Stimulated activated CD8-positive, alpha-beta memory T cell treated with anti-CD3 and anti-CD28 coated beads, Interleukin-12 subunit alpha, Interleukin-12 subunit beta, amount 100 ng/mL, for 1 hour (primary cell): ENCODE measurements at places on chromosomes 3 and 15.

DNA sequence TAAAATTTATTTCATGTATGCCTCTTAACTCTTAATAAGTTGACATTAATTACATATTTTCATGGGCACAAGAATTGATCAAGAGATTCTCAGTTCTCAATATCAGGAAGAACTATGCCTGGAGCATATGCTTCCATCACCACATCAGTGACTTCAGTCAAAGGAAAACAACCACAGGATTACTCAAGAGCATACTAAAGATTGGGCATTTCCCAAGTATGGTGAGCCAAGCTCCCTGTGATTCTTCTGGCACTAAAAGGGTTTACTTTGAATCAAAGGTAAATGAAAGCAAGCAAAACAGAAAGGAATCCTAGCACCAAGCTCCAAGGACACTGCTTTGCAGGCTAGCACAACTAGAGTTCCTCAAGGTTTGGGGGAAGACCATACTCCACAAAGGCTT is 44.6 kb downstream of the FMN1 start:
- DNase-seq = no peak

GRCh38 chr3:87855616-87856015 is 203.2 kb downstream of the CGGBP1 start:
- DNase-seq = no peak

DNA sequence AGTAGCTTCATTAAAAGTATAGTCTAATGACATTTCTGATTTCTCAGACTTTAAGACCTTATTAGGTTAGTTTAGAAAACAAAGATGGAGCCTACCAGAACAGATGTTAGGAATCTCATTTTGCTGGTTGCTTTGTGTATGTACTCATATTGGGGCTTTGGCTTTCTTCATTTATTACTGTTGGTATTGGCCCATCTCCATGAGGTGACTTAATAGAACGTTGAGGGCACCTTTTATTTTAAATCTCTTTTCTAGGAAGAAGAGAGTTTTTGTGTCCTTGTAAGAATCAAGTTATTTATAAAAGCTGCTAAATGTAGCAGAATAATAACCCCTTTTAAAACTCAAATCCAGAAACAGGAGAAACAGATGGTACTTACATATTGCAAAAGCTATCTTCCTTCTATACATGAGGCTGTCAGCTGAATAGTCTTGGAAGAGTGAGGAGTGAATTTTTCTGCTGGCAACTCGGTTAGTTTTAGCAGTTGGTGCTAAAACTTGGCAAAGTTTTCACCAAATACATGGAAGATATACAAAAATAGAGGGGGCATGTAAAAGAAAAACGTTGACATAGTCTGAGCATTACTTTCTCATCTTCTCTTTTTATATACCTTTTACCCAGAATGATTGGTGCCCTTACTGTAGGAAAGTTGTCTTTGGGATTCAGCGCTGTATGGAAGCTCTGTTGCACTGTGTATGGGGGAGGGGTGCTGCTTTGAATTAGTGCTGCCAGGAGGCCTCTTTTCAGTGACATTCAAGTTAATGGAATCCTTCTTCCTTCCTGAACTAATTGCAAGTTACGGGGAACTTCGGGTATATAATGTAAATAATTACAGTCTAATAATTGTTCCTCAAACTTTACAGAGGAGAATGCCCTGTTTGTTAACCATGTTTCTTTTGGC is 35.8 kb downstream of the CTNNB1 start:
- no peak for DNase-seq

DNA sequence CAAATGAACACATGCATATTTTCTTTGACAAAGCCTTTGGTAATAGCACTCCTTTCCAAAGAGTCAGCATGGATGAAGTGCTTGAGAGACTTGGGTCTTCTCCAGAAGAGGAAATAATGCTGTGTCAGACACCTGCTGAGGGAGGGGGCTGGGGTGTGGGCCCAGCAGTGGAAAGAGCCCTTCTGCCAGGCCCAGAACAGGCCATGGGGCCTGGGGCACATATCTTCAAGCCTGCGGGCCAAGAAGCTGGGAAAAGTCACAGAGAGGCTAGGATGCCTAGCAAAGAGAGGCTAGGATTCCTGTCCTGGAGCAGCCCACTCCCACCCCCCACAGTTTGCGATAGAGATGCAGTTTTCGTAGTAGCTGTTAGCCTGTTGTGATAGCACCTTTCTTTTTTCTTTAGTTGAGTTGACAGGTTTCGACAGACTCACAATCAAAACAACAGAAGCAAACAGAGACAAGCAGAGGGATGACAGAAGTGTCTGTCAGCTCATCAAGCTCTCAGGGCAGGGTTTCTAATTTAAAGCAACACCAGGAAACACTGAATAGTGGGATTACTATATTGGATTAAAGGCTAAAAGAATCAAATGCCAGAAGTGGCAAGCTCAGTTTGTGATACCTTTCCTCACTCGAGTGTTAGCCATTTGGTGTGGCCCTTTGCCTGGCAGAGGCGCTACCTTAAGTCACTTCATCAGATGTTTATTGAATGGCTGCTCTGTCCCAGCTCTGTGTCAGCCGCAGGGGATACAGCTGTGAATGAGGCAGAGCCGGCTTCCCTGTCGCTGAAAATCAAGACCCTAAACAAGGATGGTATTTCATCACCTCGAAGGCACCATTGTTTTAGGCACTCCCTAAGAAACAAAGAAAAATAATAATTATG is 19.0 kb downstream of the CMTM7 start:
- DNase-seq = no peak

GRCh38 chr3:124882816-124883747 is 4.1 kb downstream of the ITGB5 start:
- DNase-seq = no peak

GRCh38 chr15:86333819-86334218 is 254.1 kb downstream of the AGBL1 start:
- no peak for DNase-seq

- DNase-seq = no peak
Observed at GRCh38 chr3:42734263-42734860, 31.8 kb upstream of the HHATL start.

DNA sequence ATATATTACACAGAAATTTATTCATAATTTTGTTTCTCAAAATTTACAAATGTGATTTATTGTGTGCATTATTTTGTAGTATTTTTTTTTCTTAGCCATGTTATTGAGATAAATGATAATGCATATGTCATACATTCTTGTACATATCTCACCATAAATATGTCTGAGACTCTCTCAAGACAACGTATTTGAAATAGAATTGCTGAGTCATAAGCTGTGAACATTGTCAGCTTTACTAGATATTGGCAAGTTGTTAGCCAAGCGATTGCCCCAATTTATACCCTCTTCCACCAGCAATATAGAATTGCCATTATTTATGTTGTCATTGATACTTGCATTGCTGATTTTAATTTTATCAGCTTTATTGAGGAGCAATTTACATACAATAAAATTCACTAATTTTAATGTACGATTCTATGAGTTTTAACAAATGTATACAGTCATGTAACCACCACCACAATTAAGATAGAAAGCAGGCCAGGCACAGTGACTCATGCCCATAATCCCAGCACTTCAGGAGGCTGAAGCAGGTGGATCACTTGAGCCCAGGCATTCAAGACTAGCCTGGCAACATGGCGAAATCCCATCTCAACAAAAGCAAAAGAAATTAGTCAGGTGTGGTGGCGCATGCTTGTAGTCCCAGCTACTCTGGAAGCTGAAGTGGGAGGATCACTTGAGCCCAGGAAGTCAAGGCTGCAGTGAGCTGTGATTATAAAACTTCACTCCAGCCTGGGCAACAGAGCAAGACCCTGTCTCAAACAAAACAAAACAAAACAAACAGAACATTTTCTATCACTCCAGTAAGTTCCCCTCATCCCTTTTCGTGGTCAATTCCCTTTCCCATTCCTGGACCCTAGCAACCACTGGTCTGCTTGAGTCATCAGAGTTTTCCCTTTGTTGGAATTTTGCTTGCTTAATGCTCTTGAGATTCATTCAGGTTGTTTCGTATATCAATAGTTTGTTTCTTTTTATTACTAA is 373.1 kb downstream of the MFSD1 start:
- no peak for DNase-seq

DNA sequence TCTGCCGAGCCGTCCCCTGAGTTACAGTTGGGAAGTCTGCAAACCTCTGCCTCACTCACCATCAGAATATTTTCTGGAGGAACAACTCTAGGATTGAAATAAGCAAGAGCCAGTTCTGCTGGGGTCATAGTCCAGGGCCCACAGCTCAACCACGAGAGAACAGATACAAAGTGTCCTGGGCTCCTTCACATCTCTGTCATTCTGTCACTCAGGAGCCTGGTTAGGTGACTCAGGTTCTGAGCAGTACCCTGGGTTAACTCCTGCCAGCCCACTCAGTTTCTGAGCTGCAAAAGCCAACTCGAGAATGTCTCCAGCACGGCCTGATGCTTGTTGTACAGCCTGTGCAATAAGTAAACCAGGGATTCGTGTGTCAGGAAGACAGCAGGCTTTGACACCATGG is 155.7 kb downstream of the SLCO3A1 start:
- DNase-seq = no peak

GRCh38 chr3:90011131-90011530 is 903.7 kb downstream of the EPHA3 start:
- no peak for DNase-seq

- no peak for DNase-seq
Observed at GRCh38 chr15:31954374-31955172, 75.7 kb upstream of the CHRNA7 start.

- no peak for DNase-seq
Observed at GRCh38 chr3:118466795-118467330, 567.8 kb downstream of the IGSF11 start.

GRCh38 chr15:48119277-48119676 is 1.5 kb upstream of the SLC24A5 start:
- DNase-seq = no peak

DNA sequence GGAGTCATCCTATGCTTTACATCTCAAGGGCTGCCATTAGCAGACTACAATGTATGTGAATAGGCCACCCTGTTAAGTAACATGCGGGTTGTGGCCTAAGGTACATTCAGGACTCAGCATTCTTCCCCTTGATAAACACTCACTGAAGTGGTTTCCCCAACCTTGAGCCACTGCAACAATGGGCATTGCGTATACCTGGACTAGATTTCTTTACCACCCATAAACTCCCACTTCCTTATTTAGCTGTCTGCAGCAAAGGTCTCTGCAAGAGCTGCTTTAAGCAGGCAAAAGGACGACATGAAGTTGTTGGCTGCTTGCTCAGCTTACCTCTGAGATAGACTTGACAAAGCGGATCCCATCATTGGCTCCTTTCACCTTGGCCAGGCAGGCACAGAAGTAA is 16.2 kb downstream of the FYCO1 start:
- no peak for DNase-seq

DNA sequence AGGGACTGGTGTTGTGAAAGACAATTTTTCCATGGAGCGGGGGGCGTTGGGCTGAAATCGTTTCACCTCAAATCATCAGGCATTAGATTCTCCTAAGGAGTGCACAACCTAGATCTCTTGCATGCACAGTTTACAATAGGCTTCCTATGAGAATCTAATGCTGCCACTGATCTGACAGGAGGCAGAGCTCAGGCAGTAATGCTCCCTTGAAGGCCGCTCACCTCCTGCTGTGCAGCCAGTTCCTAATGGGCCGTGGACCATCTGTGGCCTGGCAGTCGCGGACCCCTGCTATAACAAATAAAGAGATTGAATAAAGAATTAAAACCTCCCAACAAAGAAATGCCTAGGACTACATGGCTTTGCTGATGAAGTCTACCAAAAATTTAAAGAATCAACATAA is 25.3 kb upstream of the ANKRD28 start:
- no peak for DNase-seq

GRCh38 chr3:63331520-63331919 is 53.4 kb downstream of the SYNPR start:
- DNase-seq = no peak

- no peak for DNase-seq
Observed at GRCh38 chr15:25775317-25775912, 87.7 kb downstream of the ATP10A start.

DNA sequence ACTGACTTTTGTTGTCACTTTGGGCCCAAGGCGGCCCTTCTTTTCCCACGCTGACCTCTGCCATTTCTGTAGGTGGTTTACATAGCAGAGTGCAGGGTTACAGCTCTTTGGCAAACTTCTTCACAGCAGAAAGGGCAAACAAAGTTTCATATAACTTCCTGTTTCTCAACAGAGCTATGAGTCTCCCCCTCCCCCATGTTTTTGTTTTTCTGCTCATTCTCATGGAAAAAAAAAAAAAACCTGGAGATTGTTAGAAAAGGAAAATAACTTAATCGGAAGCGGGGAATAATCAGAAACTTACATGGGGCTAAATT is 342.0 kb upstream of the NR2F2 start:
- DNase-seq = no peak

- DNase-seq = no peak
Observed at GRCh38 chr3:168981396-168981795, 682.1 kb downstream of the MECOM start.

DNA sequence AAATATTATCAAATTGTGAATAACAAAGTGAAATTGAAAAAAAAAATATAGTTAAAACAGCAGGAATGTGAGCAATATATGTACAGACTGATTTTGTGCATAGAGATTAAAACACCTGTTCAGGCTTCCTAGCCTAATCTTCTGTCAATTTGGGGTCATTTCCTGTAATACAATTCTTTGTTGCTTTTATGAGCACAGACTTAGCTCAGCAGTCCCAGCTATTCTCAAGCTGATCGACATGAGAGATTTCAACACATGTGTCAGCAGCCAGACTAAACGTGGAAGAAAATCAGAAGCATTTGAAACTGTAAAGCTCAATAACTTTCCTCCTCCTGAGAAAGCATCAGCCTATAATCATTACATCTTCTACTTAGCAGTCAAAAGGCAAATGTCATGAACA is 1.6 kb upstream of the FHIT start:
- no peak for DNase-seq
